ENCODE measurements at places on chromosomes 16 and 17. TPM values are rescaled to one million over a fixed set of nuclear protein-coding genes. Genes with fewer than 3 reads are reported as not detected.

The TBC1D3D gene
- not detected for polyA plus RNA-seq

The CA7 gene
- polyA plus RNA-seq = not detected

The TBC1D3H gene
- polyA plus RNA-seq = not detected

The SEPTIN1 gene
- polyA plus RNA-seq = 221 TPM

The KRT9 gene
- not detected for polyA plus RNA-seq

The GP1BA gene
- polyA plus RNA-seq = not detected

The SMYD4 gene
- polyA plus RNA-seq = 9.7 TPM

The TBC1D3B gene
- not detected for polyA plus RNA-seq

The SLC47A2 gene
- not detected for polyA plus RNA-seq

The CCNF gene
- polyA plus RNA-seq = 0.41 TPM

The BCO1 gene
- not detected for polyA plus RNA-seq

The TEX19 gene
- not detected for polyA plus RNA-seq

The HNF1B gene
- not detected for polyA plus RNA-seq

The BRICD5 gene
- polyA plus RNA-seq = 0.22 TPM
